ENCODE measurements at places on chromosomes 6 and 20.

- no peak for DNase-seq
Observed at GRCh38 chr6:38566295-38567030, 73.3 kb downstream of the BTBD9 start.

DNA sequence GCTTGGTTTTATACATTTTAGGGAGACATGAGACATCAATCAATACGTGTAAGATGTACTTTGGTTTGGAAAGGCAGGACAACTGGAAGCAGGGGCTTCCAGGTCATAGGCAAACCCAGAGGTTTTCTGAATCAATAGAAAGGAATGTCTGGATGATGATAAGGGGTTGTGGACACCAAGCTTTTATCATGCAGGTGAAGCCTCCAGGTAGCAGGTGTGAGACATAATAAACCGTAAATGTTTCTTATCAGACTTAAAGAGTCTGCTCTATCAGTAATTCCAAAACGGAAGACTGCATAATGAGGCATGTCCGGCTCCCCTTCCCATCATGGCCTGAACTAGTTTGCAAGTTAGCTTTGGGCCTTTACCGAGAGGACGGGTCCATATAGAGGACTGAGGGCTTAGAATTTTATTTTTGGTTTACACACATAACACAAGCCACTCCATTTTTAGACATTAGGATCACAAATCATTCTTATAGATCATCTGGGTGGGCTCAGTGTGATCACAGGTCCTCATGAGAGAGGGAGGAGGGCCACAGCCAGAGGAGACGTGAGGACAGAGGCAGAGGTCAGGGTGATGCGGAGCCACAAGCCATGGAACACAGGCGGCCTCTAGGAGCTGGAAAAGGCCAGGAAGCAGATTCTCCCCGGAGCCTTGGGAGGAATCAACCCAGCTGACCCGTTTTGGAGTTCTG is 10.7 kb upstream of the SERPINB9 start:
- no peak for DNase-seq

DNA sequence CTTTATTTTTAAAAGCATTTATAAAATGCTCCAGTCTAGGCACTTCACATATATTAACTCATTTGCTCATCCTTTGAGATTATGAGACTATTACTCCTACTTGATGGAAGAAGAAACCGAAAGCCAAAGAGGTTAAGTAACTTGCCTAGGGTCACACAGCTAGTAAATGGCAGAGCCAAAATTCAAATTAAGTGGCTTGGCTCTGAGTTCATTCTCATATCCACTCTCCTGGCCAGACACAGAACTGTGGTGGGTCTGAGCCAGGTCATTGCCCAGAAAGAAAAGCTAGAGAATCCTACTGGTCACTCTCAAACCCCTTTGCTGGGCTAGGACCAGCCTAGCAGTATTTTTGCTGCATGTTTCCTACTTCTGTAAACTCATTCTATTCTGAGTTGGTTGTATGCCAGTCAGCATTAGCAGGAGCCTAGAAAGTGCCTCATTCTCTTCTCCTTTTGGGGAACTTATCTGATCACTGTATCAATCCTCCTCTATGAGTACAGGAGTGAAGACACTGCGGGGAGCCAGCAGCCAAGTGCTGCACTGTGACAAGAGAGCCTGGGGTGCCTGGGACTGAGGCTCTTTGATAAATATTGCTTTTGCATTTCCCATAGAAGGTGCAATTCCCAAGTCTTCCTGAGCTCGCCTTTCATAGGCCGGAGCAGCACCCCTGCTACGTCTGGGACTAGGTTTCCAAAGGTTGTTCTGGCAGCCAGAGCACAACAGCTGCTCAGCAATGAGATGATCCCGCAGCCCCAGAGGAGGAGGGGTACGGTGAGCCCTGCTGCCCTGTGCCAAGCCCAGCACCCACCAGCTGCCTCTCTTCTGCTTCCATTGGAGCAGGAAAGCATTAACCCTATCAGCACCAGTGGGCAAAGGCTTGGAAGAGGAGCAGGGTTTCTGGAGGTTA is 728.3 kb downstream of the MAFB start:
- no peak for DNase-seq

GRCh38 chr20:41483553-41483930 is 116.9 kb upstream of the EMILIN3 start:
- no peak for DNase-seq

- no peak for DNase-seq
Observed at GRCh38 chr20:63016514-63017075, 9.8 kb upstream of the BHLHE23 start.

GRCh38 chr6:41408576-41408975 is 73.2 kb downstream of the NCR2 start:
- DNase-seq: no peak

DNA sequence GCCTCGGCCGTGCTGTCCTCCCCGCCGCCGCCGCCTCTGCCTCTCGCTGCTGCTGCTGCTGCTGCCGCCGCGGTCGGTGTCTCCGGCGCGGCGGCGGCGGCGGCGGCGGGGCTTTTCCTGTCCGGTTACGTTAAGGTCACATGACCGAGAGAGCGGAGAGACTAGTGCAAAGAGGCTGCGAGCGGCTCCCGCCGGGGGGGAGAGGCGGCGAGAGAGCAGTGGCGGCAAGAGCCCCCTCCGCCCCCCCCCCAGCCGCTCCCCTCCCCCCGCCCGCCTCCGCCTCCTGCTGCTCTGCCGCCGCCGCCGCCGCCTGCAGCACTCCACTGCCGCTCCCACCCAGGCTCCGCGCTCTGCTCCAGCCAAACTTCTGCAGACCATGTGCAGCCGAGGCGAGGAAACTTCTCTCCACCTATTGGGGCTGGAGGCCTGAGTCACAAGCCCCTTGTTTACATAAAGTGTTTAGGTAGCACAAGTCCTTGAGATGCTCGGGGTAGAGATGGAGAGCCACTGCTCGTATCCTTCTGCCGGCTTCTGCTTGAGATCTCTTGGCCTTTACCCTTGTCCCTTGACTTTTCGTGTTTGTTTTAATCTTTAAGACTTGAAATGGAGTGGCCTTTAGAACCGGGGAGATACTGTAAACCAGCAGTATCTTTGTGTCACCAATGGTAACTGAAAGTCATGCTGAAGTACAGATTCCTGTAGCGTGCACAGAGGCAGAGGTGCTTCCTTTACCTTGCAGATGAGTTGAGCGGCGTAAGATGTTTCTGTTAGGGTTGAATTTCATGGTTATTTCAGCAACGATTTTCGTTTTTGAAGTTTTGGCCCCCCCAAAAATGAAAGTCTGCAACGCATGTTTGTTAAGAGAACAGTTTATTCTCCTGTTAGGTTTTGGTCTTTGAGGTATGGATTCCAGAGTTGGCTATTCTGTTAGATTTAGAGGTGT is at the start of gene ZBTB2:
ZBTB2 (minus strand) TSS at position 89 of the 943 bp plus-strand sequence. CDS start 17,922 bp downstream, outside the sequence.
- DNase-seq: peak; percentile 33

DNA sequence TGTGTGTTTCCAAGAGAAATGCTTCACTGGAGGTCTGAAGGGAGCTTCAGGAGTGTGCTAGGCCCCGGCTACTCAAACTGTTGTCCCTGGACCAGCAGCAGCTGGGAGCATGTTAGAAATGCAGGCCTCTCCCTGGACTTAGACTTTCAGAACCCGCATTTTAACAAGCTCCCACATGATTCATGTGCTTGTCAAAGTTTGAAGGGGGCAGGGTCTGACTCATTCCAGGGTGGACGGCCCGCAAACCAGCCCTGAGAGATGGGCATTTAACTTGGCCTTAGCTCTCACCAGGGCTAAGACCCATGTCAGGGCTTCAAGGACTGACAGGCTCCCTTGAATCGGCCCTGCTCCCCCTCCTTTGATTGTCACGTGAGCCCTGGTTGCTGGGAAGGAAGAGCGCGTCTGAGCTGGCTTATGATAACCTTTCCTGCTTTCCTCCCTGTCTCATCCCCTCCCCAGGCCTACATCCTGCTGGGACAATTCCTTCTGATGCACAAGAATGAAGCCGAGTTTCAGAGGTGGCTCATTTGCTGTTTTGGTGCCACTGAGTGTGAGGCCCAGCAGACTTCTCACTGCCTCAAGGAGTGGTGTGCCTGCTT is 35.5 kb downstream of the BANF2 start:
- DNase-seq: no peak

GRCh38 chr20:10429443-10429981 is 4.5 kb downstream of the MKKS start:
- no peak for DNase-seq

GRCh38 chr6:81897793-81898192 is 145.3 kb upstream of the TENT5A start:
- DNase-seq: no peak

DNA sequence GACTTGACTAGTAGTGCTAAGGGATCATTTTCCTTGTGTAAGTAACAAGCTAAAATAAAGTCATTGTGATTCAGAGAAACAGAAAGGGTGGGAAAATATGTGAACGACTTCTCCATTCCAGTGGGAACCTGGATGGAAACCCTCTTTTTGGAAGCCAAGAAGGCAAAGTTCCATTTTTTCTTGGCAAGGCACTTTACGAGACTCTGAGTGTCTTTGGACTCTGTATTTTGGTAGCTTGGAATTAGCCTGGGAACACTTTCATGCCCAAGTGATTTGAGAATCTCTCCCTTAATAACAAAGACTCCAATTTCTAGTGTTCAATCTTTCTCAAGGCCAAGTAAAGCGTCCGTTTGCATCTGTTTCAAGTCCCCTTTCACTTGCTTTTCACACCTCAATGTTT is 100.5 kb upstream of the SASH1 start:
- DNase-seq: no peak

GRCh38 chr6:2740581-2740980 is 10.1 kb downstream of the MYLK4 start:
- DNase-seq: no peak

DNA sequence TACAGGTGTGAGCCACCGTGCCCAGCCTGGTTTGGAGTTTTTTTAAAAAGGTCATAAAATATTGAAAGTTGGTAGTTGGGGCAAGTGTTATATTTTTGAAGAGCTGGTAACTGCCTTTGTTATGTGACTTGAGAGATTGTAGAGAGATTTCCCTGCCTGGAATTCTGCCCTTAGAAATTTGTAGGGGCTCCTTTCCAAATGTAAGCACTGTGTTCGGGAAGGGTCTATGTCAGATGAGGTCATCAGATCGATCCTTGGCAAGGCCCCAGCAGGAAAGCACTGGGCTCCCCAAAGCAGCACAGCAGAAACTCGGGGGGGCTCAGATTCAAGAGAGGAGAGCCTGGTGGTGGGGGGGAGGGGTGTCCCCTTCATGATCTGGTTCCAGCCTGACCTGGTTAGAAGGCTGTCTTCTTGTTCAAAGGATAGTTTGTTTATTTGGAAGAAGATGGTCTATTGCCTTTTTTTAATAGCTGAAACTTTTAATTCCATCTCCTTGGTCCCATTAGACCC is 220.2 kb downstream of the UST start:
- DNase-seq: no peak

DNA sequence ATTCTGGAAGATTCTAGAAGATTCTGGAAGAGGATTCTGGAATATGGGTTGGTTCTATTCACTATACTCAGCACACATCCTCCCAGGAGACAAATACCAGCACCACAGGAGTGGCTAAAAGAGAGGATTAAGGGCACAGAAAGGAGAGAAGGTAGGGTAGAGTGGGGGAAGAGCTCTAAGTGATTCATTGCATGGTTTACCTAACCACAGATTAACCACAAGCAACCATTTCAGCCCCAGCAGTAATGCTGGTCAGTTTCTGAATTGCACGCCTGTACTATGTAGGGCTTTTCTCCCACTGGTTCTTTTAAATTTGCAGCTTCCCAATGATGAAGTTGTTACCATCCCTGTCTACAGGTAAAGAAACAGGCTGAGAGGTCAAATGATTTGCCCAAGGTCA is 192.7 kb upstream of the PMEPA1 start:
- DNase-seq: peak; percentile 2

DNA sequence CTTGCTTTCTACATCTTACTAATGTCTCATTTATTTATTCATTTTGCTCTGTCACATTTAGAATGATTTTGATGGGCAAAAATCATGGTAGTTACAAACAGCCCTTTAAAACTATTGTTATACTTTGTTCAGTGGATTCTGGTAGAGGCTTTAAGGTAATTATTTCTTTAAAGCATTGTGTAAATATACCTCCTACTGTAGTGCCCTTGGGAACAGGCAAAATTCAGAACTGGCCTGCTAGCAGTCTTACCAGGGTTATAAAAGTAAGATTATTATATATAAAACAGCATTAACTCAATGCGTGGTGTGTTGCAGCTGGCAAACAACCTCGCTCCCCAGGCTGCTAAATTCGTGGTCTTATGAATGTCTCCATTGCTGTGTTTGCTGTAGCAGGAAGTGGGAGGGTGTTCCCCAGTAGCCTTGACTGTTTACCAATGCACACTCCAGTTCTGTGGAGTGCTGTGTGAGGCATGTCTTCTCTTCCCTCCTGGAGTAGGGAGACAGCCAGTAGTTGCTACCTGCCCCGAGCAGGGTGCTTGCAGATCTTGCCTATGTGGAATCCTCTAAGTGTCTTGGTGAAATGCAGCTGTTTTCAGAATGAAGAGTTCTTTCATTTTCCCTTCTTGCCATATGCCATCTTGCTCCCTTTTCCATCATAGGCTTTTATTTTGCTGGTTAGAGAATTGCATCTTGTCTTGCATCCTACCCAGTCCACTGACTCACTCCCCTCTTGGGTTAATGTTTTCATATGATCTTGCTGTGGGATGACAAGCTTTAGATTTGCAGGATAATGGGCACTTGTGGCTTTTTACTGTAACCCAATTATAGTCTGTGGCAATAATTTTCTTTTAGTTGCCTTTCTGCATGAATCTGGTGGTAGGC is 45.3 kb downstream of the IGF2R start:
- no peak for DNase-seq

GRCh38 chr6:14690120-14691056 is 555.5 kb upstream of the JARID2 start:
- DNase-seq: no peak

GRCh38 chr20:1215386-1216170 is 10.3 kb upstream of the RAD21L1 start:
- peak; percentile 16 for DNase-seq

- peak; percentile 20 for DNase-seq
Observed at GRCh38 chr6:26743157-26743821, 83.7 kb upstream of the ZNF322 start.

GRCh38 chr6:26056583-26057350 is 30.5 kb upstream of the HFE start:
- no peak for DNase-seq

DNA sequence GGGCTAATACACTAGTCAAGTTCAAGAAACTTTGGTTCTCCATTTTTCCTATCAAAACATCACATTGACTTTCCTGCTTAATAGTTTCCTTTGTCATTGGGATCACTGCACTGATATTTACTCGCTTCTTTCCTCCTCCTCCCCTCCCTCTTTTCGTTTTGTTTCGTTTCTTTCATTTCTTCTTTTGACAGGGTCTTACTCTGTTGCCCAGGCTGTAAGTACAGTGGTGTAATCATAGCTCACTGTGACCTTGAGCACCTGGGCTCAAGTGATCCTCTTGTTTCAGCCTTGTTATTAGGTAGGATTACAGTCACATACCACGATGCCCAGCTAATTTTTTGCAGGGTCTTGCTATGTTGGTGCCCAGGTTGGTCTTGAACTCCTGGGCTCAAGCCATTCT is 12.3 kb downstream of the PAQR8 start:
- DNase-seq: no peak

- no peak for DNase-seq
Observed at GRCh38 chr6:129321303-129321702, 388.7 kb downstream of the ARHGAP18 start.

- DNase-seq: peak; percentile 21
Observed at GRCh38 chr6:112912416-112913101, 565.4 kb downstream of the RFPL4B start.

GRCh38 chr20:20706285-20706684 is 6.2 kb downstream of the RALGAPA2 start:
- no peak for DNase-seq

GRCh38 chr20:43812216-43812615 is 85.4 kb upstream of the GTSF1L start:
- no peak for DNase-seq
